ENCODE measurements at places on chromosomes 5 and 9.

GRCh38 chr5:64149268-64149667 is 16.4 kb upstream of the RNF180 start:
- no peak for DNase-seq

- DNase-seq, result no peak
Measured at GRCh38 chr9:107190061-107190935, 92.8 kb upstream of the RAD23B start.

GRCh38 chr5:73318308-73318719 is 130.3 kb downstream of the FOXD1 start:
- DNase-seq, result no peak

GRCh38 chr5:12795333-12795663 is 891.1 kb upstream of the CTNND2 start:
- no peak for DNase-seq

- no peak for DNase-seq
Measured at GRCh38 chr9:131980267-131981016, 99.2 kb downstream of the MED27 start.

DNA sequence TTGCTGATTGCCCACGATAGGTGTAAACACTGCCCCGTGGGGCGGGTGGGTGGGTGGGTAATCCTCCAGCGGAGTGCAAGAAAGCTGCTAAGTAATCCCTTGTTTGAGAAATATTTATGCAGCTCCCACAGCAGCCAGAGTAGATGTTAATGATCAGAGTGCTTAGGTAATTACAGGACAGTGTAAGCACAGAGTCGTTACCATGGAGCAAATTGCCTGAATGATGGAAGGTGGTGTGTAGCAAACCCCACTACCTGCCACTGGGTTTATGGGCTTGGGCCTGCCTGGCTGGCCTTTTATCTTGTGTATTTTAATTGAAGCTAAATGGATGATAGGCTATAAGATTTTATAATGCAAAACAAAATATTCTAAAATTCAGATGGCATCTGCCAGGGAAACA is 110.0 kb downstream of the COL5A1 start:
- no peak for DNase-seq

DNA sequence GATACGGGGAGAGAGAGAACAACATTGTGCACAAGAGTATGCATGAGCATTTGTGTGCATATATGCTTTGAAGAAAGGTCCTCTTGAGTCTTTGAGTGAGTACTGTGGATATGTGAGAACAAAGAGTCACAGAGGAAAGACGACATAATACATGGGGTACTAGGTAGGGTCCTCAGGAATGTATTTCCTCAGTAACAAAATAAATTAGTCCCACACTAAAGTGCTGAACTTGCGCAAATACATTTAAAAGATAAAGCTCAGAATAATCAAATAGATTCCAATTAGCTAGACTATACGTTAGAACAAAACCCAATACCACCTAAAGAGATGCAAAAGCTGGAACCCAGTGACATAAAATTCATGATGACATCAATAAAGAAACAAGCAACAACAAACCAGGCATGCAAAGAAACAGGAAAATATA is 70.8 kb downstream of the RAPGEF6 start:
- no peak for DNase-seq

DNA sequence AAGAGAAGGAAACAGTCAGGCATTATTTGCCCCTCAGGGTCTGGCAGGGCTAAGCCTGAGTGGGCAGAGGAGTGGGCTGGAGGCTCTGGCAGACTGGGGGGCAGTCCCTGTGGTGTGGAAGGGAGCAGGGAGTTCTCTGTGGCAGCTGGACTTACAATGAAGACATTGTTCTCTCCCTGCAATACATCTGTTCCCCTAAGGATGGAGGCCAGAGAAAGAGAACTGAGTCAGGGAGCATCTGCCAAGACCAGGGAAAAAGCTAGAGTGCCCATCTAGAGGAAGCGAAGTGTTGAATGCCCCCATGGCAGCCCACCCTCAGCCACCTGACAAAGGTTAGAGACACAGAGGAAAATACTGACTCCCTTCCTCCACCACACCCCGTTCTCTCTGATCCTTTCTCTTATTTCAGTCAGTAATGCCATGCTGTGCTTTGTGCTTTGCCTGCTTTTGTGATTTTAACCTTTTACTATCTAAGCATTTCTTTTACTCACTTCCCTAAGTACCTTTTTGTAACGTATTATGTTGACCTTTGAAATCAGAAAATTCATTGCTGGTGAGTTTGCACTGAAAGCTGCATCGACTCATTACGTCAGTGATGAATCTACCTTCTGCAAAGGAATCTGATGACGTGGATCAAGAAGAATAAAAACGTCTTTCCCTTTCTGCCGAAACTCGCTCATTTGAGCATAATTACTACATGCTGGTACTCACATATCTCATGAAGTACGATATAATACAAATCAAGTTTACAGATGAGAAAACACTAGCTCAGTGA is 76.0 kb downstream of the ACTL7B start:
- DNase-seq, result no peak

GRCh38 chr5:51047369-51047768 is 335.9 kb upstream of the ISL1 start:
- DNase-seq, result no peak

DNA sequence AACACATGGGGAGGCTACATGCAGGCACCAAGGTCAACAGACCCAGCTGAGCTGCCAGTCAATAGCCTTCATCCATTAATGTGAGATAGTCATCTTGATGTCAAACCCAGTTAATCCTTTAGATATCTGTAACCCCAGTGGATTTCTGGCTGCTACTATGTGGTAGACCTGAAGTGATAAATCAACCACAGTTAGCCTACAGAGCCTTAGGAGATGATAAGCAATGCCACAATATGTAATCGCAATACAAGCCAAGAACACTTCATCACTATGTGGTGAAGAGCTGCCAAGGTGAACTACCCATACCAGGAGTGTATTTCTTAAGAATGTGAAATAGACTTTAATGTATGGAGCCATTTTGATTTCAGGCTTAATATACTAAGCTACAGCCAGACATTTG is 1175.5 kb downstream of the DTWD2 start:
- DNase-seq, result no peak

DNA sequence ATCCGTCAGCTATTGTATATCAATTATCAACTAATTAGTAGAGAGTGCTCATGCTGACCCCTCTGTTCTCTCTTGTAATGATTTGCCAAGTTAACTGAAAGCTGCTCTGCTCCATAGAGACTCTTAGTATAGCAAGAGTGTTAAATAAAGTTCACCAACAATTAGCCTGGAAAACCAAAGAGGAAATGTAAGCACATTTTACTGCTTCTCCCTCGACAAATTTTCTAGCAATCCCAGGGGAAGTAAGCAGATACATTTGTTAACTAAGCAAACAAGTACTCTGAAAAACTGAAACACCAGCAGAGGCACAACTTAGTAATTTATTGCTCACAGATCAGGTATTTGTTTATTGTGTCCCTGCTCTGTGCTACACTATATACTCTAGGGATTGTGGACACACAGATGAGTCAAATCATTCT is 162.2 kb downstream of the GLIS3 start:
- DNase-seq, result no peak

DNA sequence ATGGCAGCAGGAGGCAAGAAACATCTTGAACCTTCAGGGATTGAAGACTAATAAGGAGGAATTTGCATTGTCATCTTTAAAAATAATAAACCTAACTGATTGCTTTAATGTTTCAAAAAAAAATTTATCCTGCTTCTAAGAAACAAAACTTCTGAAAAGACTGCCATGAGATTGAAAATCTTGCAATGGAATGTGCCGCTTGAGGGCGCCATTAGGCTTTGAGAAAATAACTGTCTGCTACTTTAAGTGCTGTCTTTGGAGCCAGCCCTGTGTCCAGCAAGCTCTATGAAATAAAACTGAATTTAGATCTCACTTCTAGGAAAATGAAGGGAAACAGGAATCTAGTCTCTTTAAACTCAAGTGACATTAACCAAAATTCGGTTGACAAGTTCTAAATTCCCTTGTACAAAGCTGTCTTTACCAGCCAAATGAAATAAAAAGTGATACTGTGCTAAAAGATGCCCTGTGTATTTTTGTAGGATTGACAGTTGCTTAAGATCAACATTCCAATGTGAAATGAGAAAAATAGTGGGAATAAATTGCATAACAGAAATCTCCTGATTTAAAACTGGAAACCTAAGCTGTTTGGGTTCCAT is 79.4 kb downstream of the ESM1 start:
- peak; percentile 22 for DNase-seq

- DNase-seq, result no peak
Measured at GRCh38 chr5:143573568-143574170, 170.2 kb upstream of the NR3C1 start.

- DNase-seq, result no peak
Measured at GRCh38 chr5:122369253-122369815, 57.3 kb downstream of the SNCAIP start.

- DNase-seq, result no peak
Measured at GRCh38 chr5:139251281-139251687, 42.3 kb upstream of the MATR3 start.

DNA sequence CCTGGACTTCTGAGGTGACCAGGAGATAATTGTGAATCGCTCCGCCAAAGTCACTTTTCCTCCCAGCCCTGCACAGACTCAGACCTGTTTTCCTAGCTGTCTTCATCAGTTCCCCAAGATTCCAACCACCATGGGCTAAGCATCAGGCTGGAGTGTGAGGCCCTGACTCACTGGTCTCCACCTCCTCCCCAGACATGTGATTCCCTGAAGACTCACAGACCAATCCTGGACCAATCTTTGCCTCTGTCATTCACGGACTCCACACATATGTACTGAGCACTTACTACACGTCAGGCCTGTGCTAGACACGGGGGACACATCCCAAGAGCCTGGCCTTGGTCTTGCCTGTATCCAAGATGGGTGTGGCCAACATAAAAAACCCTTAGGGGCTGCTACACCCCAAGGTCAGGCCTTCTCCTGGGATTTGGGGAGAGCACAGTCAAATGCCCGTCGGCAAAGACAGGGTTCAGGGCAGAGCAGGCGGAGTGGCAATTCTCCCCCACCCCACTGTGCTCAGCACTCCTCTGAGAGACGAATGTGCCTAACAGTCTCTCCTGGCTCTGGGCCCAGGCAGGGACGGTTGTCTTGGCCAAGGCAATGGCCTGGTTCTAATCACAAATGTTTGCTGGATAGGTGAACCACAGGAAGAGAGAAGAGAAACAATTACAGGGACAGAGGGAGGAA is 11.9 kb downstream of the EEIG1 start:
- peak; percentile 73 for DNase-seq

DNA sequence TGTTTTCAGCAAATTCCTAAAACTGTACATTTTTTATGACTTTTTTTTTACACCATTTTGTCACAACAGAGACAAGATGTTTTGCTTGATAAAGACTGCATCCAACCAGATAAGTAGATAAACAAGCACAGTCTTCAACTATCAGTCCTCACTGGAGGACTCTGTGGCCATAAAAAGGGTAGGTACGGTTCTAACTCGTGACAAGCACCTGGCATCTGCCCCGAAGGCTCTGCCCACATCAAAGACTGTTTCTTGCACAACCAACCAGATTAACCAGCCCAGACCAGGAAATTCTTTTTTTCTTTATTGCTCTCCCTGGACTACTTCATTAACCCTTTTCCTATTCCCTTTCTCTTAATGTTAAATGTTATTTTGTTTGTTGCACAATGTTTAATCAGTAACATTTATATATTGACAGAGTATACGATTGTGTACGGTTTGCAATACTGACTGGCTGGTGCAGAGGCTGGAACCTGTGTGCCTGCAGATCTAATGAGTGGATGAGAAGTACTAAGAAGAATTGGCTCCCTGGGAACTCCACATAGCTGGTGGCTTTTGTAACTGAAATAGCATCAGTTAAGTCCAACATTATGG is 74.1 kb downstream of the SERINC5 start:
- DNase-seq, result no peak

- DNase-seq, result no peak
Measured at GRCh38 chr5:644971-645370, 32.8 kb downstream of the CEP72 start.

DNA sequence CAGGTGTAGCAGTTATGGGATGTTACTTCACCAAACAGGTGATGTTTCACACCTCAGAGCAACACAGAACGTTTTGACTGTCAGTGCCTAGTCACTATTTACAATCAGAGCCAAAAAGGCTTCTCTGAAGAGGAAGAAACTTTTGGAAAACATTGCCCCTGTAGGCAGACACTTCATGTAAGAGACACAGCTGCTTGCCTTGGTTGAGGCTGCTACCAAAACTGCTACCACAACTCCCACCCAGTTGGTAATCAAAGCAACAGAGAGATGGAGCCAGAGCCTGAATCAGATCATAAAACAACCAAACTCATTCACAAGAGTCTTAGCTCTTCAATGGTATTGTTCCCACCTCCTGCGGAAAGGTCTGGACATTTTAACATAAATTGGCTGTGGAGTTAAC is 61.0 kb downstream of the CTSL start:
- no peak for DNase-seq

GRCh38 chr9:120944948-120945347 is 18.4 kb upstream of the TRAF1 start:
- DNase-seq, result no peak

DNA sequence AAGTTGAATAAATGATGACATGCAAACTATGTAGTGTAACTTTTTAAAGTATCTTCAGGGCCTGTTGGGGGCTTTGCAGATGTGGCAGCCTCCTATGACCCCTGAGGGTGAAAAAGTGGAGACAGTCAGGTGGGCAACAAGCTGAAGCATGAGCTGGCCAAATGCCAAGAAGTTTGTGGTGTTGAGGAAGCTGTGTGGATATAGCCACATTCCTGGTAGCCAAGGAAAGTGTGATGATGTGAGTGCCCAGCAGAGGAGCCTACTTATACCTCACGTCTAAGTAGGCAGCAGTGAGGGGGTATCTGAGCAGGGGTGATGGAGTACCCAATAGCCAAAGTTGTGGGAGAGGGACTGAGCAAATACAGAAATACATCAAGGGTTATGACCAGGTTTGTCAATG is 621.2 kb upstream of the CDH6 start:
- peak; percentile 14 for DNase-seq

DNA sequence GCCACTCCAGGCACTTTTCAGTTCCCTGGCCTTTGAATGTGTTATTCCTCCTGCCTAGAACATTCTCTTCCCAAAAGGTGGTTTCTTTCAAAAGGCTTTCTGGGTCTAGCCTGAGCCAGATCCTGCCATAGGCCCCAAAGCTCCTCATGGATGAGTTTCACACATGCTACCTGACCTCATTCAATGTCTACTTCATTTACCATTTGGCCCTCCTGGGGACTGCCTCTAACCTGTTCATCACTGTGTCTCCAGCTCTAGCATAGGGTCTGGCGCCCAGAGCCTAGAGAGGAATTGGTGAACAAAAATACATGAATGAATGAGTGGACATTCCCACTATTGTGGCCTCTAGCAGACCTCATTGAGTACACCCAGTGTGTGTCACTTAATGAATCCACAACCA is 5.4 kb upstream of the P4HA2 start:
- no peak for DNase-seq

Data from MG63 (cell line).